ENCODE measurements at places on chromosomes 5 and 9.

DNA sequence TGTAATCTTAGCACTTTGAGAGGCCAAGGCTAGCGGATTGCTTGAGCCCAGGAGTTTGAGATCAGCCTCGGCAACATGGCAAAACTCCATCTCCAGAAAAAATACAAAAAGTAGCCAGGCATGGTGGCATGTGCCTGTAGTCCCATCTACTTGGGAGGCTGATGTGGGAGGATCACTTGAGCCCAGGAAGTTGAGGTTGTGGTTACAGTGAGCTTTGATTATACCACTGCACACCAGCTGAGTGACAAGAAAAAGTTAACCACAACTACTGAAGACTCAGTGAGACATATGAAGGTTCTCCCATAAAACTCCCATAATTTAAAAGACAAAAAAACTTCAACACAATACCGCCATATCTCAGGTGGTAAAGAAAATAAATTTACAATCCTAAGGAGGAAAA lies 98.0 kb downstream of the NR6A1 start:
- no peak for DNase-seq

DNA sequence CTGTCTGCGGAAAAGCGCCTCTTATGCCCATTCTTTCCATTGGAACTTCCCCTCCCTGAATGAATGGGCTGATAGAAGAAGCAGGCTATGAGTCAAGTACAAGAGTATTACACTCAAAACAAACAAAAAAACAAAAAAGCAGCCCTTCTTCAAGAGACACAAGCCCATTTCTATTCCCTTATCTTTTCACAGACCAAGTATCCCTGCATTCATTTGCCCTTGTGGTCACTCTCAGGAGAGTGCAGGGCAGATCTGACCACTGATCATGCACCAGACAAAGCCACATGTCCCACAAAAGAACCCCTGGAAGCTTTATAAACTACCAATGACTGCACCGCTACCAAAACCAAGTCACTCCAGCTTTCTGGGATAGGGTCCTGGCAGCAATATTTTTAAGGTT lies 262.5 kb upstream of the TAS2R1 start:
- DNase-seq: no peak

- no peak for DNase-seq
Observed at GRCh38 chr9:35619800-35620158, 1.6 kb upstream of the CD72 start.

DNA sequence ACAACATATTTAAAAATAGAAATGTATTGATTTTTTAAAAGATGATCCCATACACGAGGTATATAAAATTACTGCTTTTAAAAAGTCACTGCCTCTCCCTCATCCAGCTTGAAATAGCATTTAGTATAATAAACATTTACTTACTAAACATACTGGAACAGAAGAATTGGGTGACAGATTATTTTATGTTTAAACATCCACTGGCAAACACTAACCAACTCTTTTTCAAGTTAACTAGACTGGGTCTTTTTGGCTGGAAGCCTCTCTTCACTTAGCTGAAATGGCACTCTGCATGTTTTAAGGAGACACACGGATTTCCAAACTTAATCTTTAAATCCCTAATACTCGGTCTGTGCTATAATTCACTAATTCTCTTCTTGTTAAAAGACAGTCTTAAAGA lies 19.0 kb downstream of the CTXN3 start:
- DNase-seq: no peak

DNA sequence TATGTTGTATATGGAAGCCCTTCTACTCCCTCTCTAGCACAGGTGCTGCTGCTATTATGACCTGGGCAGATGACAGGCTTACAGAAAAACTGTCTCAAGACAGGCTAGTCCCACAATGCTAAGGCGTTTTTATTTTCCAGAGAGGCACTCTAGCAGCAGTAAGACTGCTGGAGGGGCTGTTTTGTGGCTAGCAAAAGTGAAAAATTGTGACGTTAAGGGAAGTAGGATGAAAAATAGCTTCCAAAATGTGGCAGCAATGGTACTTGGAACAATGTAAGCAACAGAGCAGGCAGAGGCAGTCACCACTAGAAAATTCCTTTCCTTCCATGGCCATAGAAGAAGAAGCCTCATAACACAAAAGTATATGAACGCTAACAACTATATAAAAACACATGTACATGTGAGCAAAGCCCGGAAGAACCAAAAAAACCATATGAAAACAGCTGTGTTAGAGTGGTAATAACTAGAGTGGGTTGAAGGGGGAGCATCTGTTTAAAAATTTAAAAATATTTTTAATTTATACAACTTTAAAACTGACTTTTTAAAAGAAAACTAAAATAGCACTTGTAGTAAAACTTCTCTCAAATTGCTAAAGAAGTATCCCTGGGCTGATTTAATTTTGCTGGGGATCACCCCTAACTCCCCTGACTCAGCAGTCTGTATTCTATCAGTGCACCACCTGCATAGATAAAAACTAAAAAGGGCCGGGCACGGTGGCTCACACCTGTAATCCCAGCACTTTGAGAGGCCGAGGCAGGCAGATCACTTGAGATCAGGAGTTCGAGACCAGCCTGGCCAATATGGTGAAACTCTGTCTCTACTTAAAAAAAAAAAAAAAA lies 30.6 kb downstream of the CLINT1 start:
- no peak for DNase-seq

GRCh38 chr5:140794595-140795258 lies at the start of gene PCDHA2:
Gene PCDHA2 (plus strand): TSS chr5:140794852.
- peak; percentile 60 for DNase-seq

GRCh38 chr9:27800692-27801370 lies 227.6 kb upstream of the C9orf72 start:
- no peak for DNase-seq

DNA sequence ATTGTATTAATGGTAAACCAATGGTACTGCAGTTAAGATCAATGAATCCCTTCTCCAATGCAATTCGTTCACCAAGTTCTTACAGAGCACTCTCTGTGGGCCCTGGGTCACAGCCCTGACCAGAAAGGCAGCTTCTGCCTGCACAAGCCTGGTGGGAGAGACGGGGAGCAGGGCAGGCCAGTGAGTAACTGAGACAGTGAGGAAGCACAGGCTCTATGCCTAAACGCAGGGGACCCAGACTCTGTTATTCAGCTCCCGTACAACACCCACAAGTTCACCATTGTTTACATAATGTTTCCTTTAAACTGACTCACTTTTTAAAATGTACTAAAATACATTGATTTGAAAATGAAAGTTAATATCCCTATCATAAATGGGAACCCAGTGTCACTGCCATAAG lies 40.5 kb upstream of the CTSL start:
- DNase-seq: no peak

GRCh38 chr5:14588145-14588544 lies 6.6 kb downstream of the OTULINL start:
- no peak for DNase-seq

DNA sequence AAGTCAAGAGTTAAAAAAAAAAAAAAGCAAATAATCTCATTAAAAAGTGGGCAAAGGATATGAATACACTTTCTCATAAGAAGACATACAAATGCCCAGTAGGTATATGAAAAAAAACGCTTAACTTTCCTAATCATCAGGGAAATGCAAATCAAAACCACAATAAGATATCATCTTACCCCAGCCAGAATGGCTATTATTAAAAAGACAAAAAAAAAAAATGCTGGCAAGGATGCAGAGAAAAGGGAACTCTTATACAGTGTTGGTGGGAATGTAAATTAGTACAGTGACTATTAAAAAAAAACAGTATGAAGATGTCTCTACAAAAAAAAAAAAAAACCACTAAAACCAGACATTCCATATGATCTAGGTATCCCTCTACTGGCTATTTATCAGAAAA lies 79.4 kb downstream of the LPAR1 start:
- no peak for DNase-seq

DNA sequence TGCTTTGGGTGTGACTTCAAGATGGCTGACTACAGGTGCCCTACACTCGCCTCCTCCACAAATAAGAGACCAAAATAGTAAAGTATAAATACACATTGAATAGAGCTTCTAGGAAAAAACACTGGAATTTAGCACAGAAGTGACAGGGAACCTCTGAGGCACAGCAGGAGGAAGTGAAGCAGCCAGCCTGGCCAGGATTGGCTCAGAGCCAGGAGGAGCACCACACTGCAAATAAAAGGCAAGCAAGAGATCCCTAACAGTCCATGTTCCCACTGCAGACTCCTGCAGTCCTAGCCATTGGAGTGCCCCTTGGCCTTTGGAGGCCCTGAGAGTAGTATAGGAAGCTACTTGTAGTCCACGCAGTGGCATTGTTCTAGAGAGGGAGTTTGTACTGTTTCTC lies 186.7 kb upstream of the TLX3 start:
- no peak for DNase-seq

- DNase-seq: no peak
Observed at GRCh38 chr9:88291856-88292255, 96.4 kb upstream of the SPIN1 start.

- no peak for DNase-seq
Observed at GRCh38 chr5:25441810-25442209, 797.0 kb upstream of the CDH10 start.

- DNase-seq: peak; percentile 74
Observed at GRCh38 chr9:129383561-129384490, 205.8 kb upstream of the IER5L start.

DNA sequence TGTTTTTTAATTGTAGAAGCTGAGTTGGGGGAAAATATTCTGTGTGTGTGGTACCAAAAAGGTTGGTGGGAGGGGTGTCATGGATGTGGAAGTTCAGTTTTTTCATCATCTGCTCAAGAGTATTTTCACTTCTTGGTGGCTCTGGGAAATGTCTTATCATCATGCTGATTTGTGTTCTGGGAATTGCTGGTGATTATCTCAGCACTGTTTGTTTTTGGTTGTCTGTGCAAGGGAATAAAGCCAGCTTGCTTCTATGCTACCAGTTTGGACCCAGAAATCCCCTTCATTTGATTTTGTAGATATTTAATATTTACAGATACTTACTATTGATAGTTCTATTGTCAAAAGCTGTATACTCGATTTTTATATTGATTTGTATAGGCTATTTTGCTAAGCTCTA lies 2289.7 kb downstream of the MAT2B start:
- no peak for DNase-seq

- no peak for DNase-seq
Observed at GRCh38 chr5:106648401-106648800, 1022.3 kb downstream of the EFNA5 start.

DNA sequence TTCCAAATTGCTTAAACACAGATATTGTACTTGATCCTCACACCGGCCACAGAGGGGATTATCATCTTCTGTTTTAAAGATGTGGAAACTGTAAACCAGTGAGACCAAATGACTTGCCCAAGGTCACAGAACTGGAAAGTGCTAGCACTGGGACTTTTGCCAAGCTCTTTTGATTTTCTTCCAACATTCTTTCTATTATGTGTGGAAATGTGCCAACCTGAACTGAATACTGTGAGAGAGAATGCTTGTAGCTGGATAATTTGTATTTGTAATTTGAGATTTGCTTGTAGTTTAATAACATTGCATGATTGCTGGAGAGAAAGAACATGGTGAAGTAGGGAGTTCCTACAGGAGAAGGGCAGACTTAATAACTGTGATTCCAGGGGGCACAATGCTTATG lies 977.9 kb upstream of the NUDT12 start:
- no peak for DNase-seq

DNA sequence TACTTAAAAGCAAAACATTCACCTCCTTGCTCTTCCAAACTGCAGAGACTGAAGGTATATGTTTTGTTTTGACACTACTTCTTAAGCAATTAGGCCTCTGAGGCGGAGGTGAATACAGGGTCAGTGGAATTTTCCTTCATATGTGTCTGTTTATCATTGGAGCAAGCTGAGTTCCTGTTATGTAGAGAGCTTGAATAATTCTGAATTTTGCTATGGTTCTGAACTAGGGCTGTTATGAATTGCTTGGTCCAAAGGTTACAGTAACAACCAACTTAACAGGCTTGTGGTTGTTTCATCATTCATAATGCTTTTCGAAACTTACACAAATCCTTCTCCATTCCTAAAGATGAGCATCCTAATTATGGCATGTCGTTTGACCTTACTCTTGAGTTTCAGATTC lies 444.6 kb upstream of the MEF2C start:
- DNase-seq: no peak

GRCh38 chr5:19256036-19256435 lies 732.0 kb downstream of the CDH18 start:
- no peak for DNase-seq

- no peak for DNase-seq
Observed at GRCh38 chr9:76901801-76902200, 4.1 kb downstream of the PRUNE2 start.

- no peak for DNase-seq
Observed at GRCh38 chr5:132782101-132782500, 5.1 kb upstream of the SEPTIN8 start.

- DNase-seq: no peak
Observed at GRCh38 chr9:107711542-107711941, 222.0 kb upstream of the KLF4 start.

DNA sequence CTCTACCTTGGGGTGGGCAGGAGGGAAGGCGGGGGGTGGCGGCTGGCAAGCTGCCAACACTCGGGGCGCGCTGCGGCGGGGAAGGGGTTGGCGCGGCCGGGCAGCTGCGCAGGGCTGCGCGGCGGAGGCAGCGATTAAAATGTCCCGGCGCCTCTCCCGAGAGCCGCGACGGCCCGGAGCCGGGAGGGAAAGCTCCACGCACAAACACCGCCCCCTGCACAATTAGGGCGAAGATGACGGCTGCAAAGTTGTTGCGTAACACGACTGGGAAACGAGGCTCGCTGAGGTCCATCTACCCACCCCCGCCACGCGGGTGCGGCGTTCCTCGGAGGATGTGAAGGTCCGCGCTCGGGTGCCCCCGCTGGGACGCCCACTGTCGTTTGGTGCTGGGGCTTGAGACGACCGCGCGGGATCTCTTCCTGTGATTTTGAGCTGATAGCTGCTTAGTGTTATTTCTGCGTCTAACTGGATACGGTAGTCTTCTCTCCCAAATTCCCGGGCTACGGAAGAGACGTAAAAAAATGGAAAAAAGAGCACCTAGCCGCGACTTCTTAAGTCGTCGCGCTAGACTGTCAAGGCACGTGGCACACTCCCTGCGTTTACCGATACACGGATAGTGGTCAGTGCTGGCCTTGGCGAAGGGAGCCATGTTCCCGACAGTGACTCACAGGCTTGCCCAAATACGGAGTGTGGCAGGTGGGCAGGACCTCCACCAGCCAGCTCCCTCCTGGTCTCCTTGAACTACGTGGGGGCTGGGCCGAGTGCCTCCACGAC lies 958 bp upstream of the NFIL3 start:
- peak; percentile 77 for DNase-seq

- no peak for DNase-seq
Observed at GRCh38 chr5:72232838-72233237, 87.2 kb downstream of the MRPS27 start.

- no peak for DNase-seq
Observed at GRCh38 chr5:179766726-179767455, 26.9 kb upstream of the LTC4S start.
